ENCODE measurements at places on chromosomes 6 and 20.

- no peak for DNase-seq
Measured at GRCh38 chr20:31515775-31516107, 1.5 kb downstream of the HM13 start.

- DNase-seq = peak; percentile 56
Measured at GRCh38 chr6:53347921-53348370, 804 bp downstream of the ELOVL5 start.

DNA sequence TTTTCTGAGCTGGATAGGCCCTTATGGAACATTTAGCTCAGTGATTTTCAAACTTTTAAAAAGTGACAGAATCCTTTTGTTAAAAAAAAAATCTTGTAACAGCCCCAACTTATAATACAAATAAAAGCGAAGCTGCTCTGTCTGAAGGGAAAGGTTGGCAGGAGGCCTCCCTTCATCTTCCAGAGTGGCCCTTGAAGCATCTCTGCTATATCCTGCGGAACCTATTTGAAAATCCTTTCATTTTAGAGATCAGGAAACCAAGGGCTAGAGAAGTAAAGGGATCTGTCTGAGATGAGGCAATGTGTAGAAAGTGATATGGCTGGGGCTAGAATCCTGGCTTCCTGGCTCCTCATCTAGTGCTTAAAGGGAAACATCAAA, 107.8 kb downstream of the UBE3D start:
- no peak for DNase-seq

DNA sequence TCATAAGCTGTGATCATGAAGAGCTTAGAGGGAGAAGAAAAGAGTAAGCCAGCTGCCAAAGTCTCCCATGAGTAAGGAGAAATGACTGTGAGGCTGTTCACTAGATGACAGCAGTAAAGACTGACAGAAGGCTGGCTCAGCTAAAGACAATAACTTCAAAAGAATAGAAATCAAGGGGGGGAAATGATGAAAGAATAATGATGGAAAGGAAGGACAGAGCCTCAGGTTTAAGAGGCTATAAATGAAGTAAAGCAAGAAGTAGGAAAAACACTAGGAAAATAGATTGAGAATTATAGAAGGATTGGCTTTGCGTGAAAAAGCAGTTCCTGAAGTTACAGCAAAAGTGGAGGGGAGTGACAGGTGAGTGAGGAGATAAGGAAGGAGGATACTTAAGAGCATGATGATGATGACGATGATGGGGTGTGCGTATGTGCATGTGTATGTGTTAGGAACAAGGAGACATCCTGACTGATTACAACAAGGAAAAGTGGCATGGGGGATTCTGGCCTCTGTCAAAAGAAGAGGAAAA, 48.2 kb downstream of the HBS1L start:
- no peak for DNase-seq
